ENCODE measurements at places on chromosomes 6 and 20.

- DNase-seq: no peak
Measured at GRCh38 chr20:17619351-17620093, 49.6 kb downstream of the DSTN start.

DNA sequence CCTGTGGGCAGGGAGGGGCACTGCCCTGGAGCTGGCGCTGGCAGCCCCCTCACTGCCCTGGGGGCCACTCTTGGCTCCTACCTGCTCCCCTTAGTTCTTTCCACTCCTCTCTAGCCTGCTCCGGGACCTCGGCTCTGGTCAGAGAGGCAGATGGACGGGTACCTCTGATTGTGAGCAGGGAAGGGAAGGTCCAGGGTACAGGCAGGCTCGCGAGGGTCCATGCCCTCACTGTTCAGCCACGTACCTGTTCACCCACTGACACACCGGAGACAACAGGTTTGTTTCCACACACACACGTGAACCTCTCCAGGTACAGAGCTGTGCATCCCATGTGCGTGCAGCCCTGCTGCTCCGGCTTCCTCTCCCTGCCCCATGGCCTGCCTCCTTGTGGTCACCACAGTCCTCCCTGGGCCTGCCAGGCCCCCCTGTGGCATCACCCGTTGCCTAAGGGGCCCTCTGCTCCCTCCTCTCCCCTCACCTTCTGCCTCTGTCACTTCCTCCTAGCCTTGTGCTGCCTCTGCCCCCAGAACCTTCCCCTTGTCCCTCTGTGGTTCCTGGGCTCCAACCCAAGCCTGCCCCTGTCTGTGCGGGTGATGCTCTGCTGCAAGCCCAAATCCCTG, 2.3 kb downstream of the EMILIN3 start:
- no peak for DNase-seq

DNA sequence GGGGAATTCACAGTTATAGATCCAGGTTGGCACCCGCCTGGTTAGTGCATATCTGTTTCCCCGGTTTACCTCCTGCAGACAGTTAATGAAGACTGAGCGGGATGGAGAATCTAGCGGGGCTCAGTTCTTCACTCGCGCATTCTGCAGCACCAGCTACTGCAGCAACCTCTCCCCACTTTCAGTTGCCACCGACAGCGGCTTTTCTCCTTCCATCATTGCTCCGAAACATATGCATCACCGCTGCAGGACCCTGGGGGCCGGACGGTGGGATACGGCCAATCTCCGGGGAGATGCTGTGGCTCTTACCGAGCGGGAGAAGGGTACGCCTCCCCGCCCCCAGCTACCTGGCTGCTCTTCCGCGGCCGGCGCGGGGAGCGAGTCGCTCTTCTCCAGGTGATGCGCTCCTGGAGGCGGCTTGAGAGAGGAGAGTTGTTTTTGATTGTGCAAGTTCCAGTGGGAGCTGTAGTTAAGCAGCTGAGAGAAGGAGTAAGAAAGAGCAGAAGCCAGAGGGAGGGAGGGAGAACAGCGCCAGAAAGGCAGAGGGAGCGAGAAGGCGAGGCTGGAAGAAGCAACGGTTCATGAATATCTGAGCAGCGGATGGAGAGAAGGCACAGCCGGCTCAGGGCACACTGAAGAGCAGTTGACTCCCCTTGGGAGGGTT, at the start of gene SGK1:
SGK1 (minus strand) TSS at position 642 of the 661 bp plus-strand sequence. CDS start 652 bp downstream, outside the sequence.
- peak; percentile 9 for DNase-seq

- no peak for DNase-seq
Measured at GRCh38 chr20:38166703-38167233, 1.7 kb upstream of the TGM2 start.

DNA sequence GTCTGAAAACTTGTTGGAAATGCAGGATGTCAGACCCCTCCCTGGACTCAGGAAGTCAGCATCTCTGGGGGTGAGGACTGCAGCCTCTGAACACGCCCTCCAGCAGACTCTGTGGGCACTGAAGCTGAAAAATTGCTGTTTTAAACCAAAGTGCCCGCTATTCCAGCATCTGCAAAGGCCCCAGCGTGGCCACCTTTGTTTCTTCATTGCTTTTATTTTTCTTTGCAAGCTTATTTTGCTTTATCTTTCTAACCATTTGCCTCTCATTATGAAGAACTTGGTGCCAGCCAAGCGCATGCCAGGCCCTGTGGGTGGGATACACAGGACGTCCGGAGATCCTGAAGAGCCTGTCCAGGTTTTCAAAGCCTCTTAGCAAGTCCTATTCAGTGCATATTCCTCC, 203.9 kb upstream of the CST7 start:
- no peak for DNase-seq

DNA sequence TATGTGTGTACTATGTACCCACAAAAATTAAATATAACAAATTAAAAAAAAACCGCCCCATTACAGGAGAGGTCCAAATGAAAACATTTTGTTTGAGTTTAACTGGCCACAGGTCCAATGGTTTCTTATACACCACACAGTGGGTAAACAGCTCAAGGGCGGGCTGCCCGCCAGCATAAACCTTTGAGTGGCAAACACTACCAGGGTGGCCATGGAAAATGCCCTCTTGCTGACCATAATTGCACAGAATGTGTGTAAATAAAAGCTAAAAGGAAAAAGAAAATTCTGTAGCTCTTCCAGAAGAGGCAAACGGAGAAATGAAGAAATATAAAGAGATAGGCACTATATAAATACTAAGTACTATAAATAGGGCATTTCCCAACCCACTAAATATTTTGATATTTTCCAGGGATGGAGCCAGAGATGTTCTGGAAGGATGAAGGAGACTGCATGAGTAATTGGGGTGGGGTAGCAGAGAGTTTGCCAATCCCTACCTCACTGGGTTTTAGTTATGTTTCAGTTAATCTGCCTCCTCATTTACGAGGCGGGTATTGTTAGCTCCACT, 1.1 kb upstream of the CDC5L start:
- no peak for DNase-seq

DNA sequence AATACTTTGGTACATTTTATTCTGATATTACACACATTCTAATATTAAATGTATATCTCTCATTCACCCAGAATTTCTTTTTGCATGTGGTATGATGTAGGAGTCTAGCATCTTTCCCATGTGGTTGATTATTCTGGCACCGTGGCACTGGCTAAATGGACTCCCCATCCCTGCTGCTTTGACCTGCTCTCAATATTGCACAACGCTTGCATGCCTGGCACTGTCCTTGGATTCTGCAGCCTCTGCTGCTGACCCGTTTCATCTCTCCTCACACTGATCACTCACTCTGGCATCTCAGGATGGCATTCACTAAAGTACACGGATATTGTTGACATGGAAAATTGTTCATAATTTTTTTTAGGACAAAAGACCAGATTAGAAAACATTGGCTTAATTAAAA, 11.5 kb upstream of the DACT2 start:
- no peak for DNase-seq

GRCh38 chr20:10789386-10789785, 115.6 kb upstream of the JAG1 start:
- no peak for DNase-seq

GRCh38 chr20:61942526-61942925, 123.2 kb downstream of the TAF4 start:
- DNase-seq: no peak

GRCh38 chr6:63804381-63804956, 168.9 kb downstream of the PHF3 start:
- DNase-seq: no peak

DNA sequence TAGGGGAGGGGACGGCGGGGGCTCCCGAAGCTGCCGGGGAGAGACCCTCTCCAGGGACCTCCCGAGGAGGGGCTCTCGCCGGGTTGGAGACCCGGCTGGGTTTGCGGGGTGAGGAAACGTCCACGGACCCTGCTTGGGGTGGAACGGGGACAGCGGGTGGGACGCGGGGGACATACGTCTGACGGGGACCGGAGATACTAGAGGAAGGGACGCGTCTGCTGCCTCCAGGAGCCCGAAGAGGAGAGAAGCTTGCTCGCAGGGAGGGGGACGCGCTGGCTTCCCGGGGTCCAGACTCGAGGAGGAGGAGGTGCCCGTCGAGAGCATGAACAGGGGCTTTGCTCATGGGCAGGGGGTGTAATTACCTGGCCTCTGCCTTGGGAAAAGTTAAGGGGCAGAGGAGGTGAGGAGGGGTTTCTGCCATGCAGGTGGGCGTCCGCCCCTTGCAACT, 593 bp downstream of the DNMT3B start:
- DNase-seq: peak; percentile 30

DNA sequence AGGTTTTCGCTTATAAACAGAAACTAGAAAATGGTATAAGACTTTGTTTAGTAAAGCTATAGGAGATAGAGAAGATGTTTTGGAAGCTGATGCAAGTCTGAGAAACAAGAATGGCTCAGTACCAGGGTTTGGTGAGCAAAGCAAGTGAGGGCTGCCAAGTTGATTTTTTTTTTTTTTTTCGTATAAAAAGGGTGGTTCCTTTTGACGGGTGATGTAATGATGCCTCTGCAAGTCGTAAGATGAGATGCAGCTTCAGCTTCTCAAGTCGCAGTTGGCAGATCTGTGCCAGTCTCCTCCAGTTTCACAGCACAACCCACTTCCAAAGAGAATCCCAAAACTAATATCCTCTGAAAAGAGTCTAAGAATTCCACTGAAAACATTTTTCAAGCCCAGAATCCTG, 252.8 kb upstream of the CDH4 start:
- DNase-seq: no peak

DNA sequence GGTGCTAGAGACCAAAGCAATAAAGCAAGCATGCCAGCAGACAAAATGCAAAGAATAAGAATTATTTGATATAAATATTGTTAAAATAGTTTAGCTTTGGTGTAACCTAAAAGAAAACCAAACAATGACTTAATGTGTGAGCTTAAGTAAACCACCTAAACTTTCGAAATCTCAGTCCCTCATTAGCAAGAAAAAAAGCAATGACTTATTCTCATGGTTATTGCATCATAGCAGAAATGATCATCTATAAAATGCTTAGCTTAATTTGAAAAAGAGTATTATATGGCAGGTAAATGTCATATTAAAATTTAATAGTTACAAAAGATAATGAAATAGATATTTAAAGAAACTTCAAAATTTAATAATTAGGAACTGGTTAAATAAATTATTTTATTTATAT, 1395.7 kb upstream of the EYS start:
- DNase-seq: no peak

DNA sequence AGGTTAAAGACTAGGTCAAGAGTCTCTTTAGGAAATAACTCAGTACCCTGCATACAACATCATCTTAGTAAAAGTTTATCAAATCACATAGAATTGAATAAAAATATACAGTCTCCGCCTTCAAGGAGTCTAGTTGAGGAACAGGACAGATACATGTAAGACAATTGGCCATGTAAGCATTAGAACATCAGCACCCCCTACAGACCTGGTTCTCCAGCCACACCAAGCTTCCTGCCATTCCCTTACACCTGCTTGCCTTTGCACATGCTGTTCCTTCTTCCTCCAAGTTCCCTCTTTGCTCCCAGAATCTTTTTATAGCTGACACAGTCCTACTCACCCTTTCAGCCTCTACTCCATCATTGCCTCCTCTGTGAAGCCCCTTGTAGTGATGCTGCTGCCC, 187.8 kb upstream of the LRFN2 start:
- no peak for DNase-seq

GRCh38 chr6:128139519-128139918, 238.7 kb upstream of the THEMIS start:
- DNase-seq: no peak

DNA sequence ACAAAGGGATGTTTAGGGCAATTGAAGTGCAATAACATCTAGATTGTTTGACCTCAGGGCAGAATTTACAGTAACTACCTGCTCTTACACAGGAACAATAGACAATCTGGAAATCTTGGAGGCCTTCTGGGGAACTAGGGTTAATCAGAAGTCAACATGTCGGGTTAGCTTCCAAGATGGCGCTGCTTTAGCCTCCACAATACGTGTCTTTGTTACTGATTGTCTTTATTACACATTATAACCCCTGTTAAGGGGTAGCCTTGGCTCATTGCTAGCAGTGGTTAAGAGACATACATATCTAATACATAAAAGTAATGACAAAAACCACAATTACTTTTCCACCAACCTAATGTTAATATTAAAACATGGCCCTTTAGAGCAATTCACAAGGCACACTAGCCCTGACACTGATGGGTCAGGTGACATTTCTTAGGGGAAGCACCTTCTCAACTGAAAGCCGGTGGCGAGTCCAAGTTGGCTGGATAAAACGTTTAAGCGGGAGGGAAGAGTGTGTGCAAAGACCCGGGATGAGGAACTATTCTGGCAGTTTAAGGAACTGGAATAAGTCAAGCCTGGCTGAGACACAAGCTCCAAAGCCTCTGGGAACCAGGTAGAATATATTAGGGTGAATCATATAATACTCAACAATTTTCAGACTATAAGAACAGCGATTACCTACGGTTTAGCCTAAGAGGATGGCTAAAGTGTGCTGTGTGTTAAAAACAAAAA, 236.9 kb downstream of the BCAS1 start:
- DNase-seq: no peak

DNA sequence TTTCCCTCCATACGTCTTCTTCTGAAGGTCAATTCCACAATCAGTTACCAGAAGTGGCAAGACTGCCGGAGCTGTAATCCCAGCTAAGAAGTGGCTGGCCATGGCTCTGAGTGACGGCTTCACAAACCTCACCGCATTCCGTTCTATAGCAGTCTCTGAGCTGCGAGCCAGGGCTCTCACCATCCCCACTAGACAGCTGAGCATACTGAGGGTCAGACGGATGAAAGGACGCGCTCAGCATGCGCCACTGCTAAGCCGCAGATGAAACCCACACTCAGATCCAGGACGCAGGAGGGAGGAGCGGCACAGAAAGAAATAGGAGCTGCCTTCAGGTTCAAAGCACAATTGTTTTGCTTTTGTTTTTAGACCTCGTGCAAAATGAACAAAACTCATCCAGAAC, 97.9 kb downstream of the ANKRD60 start:
- DNase-seq: no peak

GRCh38 chr6:163356324-163356723, 58.2 kb upstream of the QKI start:
- no peak for DNase-seq

DNA sequence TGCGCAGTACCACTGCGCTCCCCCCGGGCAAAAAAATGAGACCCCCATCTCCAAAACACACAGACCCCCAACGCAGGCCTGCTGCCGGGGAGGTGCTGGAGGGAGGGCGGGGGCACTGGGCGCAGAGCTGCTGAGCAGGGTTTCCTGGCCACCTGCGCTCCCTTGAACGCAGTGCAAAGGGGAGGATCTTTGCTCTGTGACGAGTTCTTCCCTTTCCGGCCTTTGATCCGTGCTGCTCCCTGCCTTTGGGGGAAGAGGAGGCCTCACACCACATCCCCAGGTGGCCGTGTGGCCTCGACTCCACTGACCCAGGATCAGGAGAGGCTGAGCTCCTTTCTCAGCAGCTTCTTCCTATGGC, 8.9 kb upstream of the COL20A1 start:
- no peak for DNase-seq

DNA sequence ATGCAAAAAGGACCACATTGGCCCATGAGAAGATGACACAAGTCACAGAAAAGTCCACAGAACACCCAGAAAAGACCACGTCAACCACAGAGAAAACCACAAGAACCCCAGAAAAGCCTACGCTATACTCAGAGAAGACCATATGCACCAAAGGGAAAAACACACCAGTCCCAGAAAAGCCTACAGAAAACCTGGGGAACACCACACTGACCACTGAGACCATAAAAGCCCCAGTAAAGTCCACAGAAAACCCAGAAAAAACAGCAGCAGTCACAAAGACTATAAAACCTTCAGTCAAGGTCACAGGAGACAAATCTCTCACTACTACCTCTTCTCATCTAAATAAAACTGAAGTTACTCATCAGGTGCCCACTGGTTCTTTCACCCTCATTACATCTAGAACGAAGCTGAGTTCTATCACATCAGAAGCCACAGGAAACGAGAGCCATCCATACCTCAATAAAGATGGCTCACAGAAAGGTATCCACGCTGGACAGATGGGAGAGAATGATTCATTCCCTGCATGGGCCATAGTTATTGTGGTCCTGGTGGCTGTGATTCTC, 11.2 kb downstream of the MUCL3 start:
- no peak for DNase-seq
